KG1 (cell line): ENCODE measurements at places on chromosomes 7 and 10.

GRCh38 chr7:42457663-42458062 lies 220.7 kb upstream of the GLI3 start:
- DNase-seq = no peak

- no peak for DNase-seq
Observed at GRCh38 chr10:8051851-8052257, 2.6 kb upstream of the GATA3 start.

GRCh38 chr10:16996530-16996964 lies 133.1 kb downstream of the CUBN start:
- no peak for DNase-seq

- DNase-seq = no peak
Observed at GRCh38 chr7:106538638-106539037, 122.3 kb downstream of the CCDC71L start.

- no peak for DNase-seq
Observed at GRCh38 chr7:133869556-133869955, 257.6 kb upstream of the LRGUK start.
